ENCODE measurements at places on chromosomes 5 and 9. TPM values are rescaled to one million over a fixed set of nuclear protein-coding genes. Genes with fewer than 3 reads are reported as not detected.

GRCh38 chr5:132445640-132445923 lies 45.0 kb downstream of the IRF1 start:
- H3K36me3 ChIP-seq, result no peaks in the 10 kb centered on the region
- no peak overlapping the region for H3K4me3 ChIP-seq
- peaks cover 5% of the 10 kb centered on the region for H3K4me1 ChIP-seq
- no peaks in the 10 kb centered on the region for H3K27me3 ChIP-seq
- DNase-seq, result no peak

DNA sequence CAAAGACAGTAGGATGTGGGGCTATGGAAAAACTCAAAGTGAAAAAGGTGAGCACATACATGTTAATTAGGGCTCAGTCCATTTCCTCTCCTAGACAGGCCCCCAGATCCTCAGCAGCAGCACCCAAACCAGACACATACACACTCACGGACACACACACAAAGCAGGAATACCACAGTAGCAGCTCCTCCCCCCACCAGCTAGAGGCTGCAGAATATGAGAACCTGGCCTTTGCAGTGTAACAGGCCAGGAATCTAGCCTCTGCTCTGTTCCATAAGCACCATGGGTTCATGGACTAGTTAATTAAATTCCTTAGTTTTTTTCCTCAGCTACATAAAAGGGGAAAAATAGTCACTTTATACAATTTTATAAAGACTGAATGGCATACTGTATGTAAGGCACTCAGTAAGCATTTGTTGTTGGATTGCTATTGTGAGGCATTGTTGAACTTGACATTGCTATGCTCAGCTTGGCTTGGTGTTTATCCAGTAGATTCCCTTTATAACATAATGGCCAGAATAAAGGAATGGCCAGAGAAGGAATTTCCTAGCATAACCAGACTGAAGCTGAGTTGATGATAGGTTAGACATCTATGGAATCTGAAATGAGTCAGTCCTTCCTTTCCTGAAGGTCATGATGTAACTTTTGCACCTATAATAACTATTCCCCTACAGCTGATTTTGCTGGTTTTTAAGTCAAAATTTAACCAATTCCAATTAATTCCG lies 186.8 kb downstream of the SEMA5A start:
- DNase-seq, result peak; percentile 38
- no peak overlapping the region for H3K27ac ChIP-seq
- H3K4me3 ChIP-seq, result no peak overlapping the region
- no peaks in the 10 kb centered on the region for H3K27me3 ChIP-seq
- no peaks in the 10 kb centered on the region for H3K36me3 ChIP-seq

GRCh38 chr5:119537704-119538103 lies 85.4 kb downstream of the HSD17B4 start:
- no peak for DNase-seq
- H3K36me3 ChIP-seq, result no peaks in the 10 kb centered on the region
- no peak overlapping the region for H3K4me3 ChIP-seq
- H3K27me3 ChIP-seq, result no peaks in the 10 kb centered on the region

ECSCR gene
- total RNA-seq, result not detected

WDR38 gene
- not detected for total RNA-seq

DNA sequence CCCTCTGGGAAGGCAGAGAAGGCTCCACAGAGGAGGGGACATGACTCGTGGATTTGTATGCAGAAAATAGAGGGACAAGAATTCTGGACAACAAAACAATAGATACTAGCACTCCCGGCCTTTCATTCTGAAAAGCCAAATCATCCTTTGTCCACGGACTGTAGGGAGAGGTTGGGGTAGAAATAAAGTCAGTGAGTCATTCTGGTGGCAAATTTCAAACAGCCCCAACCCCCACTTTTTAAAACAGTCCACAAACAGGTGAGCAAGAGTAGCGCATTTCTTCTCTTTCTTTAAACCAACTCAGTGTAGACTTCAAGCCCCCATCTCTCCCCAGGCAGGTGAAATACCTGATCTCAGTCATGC lies 56.1 kb downstream of the PTPDC1 start:
- H3K36me3 ChIP-seq, result no peaks in the 10 kb centered on the region
- H3K4me1 ChIP-seq, result peaks cover 18% of the 10 kb centered on the region
- H3K4me3 ChIP-seq, result peak overlapping the region; percentile 20
- no peaks in the 10 kb centered on the region for H3K27me3 ChIP-seq

GRCh38 chr5:117077142-117077541 lies 502.5 kb upstream of the SEMA6A start:
- no peaks in the 10 kb centered on the region for H3K27me3 ChIP-seq
- peak; percentile 18 for DNase-seq
- H3K27ac ChIP-seq, result no peak overlapping the region
- H3K4me3 ChIP-seq, result no peak overlapping the region

DNA sequence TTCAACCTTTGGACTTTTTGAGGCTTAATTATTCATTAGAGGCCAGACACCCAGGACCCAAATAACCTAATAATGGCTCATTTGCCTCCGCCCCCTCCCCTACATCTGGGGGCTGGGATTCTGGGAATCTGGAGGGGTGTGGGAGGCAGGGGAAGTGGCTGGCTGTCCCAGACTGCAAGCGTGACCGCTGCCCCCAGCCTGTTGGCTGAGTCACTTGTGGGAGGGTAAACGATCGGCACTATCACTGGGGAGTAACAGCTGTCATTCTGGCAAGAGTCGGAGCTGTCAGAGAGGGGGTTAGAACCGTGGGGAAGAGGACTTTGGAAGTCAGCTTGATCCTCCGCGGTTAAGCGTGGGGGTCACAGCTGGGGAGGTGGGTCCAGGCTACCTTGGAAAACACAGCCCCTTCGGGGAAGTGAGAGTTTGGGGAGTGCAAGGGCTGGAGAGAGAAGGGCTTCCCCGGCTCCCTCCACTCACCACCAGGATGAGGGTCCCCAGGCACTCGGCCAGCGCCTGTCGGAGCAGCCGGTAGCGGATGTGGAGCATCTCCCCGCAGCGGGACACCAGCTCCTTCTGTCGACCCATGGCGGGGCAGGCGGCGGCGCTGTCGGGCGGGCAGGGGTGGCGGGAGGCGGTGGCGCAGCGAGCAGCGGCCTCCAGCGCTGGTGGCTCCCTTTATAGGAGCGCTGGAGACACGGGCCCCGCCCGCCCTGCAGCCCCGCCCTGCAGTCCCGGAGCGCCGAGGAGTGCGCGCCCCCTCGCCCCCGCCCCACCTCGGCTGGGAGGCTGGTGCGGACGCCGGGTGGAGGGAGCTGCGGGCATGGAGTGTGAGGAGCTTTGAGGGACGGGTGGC lies at the start of gene AQP3:
Gene AQP3 (minus strand): TSS at position 648 of the 853 bp plus-strand sequence. CDS start 63 bp downstream, at position 585.
- peak; percentile 58 for DNase-seq
- H3K36me3 ChIP-seq, result no peaks in the 10 kb centered on the region
- H3K4me3 ChIP-seq, result peak within 1 kb of the TSS; percentile 45
- H3K27me3 ChIP-seq, result peaks cover 2% of the 10 kb centered on the region

NMUR2 gene
- total RNA-seq, result not detected

GRCh38 chr9:86563350-86563749 lies 209.1 kb upstream of the TUT7 start:
- peak; percentile 26 for DNase-seq
- no peaks in the 10 kb centered on the region for H3K27me3 ChIP-seq
- H3K4me3 ChIP-seq, result no peak overlapping the region
- no peak overlapping the region for H3K27ac ChIP-seq
- H3K36me3 ChIP-seq, result no peaks in the 10 kb centered on the region

RORB gene
- 2.1 TPM for total RNA-seq

SAXO1 gene
- total RNA-seq, result 0.17 TPM

DNA sequence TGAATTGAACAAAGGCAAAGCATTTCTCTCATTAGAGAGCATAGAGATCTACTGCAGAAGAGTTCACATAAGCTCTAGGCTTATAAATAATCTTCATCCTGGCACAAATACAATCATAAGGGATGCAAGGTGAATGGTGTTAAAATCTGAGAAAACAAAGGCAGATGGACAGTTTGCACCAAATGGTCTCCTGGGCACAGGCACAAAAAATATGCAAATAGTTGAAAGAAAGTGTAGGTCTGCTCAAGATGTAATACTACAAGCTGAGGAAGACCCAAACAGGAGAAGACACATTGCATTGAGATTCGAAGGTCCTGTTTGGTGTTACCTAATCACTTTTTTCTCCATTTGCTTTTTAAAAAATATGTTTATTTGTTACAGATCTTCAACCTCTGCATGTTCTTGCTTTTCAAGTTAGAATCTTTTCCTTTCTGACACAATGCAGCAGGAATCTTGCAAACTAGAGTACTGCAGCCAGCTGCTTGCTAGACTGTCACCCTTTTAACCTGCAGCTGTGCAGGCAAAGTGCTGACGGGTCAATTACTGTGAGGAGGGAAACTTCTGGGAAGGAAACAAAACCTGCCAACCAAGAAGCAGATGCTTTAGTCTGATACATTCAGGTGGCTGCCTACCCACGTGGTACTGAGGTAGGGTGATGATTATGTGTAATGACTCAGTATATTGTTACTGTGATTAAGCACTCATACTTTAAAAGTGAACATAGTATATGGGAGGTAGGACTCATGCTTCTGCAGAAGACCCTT lies 1048.6 kb upstream of the SEMA6A start:
- H3K27me3 ChIP-seq, result no peaks in the 10 kb centered on the region
- H3K27ac ChIP-seq, result no peak overlapping the region
- DNase-seq, result no peak
- no peak overlapping the region for H3K4me3 ChIP-seq
- H3K36me3 ChIP-seq, result no peaks in the 10 kb centered on the region

PCDHB14 gene
- total RNA-seq, result 0.77 TPM

- peak; percentile 78 for DNase-seq
- H3K4me1 ChIP-seq, result peaks cover 5% of the 10 kb centered on the region
- H3K4me3 ChIP-seq, result no peak overlapping the region
Observed at GRCh38 chr9:108142504-108143201, 653.1 kb upstream of the KLF4 start.

DNA sequence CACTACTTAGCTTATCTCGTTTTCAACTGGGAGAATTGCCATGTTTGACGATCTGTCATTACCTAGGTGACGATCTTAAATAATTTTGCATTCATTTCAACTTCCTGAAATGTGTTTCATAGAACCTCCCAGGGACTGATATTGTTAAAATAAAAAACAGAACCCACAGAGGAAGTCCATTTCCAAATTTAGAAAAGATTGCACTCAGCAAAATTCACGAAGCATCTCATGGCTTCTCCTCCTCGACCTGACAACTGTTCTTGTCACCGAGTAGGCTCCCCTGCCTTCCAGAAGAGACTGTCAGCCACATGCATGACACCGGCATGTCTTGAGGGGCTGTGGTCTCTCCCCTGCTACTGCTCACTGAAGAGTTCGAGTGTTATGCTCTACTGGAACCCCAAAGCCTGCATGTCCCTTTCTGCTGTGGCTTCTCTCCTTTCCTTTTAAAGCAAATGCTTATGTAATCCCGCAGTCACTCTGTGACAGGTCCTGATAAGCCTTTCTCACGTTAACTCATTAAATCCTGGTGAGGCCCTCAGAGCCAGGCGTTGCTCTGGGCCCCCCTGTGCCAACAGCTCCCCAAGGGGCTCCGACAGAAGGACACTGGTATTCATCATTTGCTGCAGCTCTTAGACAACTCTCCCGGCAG lies 26.8 kb upstream of the ANKRD33B start:
- no peak for DNase-seq
- no peak overlapping the region for H3K27ac ChIP-seq
- H3K27me3 ChIP-seq, result no peaks in the 10 kb centered on the region
- peaks cover 2% of the 10 kb centered on the region for H3K4me1 ChIP-seq
- no peaks in the 10 kb centered on the region for H3K36me3 ChIP-seq

TCERG1 gene
- total RNA-seq, result 21.3 TPM

DNA sequence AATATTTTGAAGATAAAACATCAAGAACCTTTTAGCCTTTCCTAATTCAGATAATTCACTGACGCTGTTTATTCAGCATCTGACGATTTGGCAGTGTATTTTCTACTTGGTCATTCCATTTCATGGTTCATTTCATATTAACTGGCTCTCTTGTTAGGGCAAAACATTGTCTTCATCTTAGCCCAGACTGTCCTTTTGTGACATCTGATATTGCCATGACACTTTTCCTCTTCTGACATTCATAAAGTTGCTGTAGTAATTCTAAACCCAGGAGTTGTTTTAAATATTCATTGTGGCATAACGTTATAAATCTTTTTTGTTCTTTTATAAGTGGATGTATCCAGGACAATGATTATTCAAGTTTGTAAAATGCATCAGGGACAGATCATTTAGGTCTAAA lies 1.8 kb downstream of the SCAMP1 start:
- H3K4me1 ChIP-seq, result peaks cover 3% of the 10 kb centered on the region
- peak overlapping the region; percentile 75 for H3K4me3 ChIP-seq
- H3K27me3 ChIP-seq, result no peaks in the 10 kb centered on the region
- DNase-seq, result no peak
- H3K36me3 ChIP-seq, result no peaks in the 10 kb centered on the region
- no peak overlapping the region for H3K27ac ChIP-seq

DNA sequence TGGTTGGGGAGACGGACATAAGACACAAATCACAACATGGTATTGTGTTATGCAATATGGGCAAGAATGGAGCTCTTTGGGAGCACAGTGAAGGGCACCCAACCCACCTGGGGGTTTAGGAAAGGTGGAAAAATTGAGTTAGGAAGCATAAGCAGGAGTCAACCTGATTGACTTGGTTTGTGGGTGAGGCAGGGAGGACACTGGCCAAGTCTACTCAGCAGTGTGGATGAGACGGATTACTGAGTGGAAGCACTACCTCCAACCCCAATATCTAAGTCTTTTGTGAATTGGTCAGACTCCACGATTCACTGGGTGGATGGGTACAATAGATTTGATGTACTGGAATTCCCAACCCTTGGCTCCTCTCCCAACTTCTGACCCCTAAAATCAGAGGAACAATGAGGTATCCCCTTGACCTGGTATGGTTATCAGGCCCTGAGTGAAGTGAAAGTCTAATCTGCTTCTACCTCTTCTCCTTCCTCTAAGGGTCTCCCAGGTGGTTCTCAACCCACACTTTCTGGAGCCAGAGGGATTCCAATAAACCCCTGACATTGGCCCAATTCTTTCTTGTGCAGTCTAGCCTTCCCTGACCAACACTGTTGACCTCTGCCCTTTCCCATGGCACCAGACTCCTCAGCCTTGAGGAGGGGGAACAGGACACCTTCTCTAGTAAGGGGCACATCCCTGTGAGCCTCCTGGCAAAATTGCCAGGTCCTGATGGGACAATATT lies 5.2 kb downstream of the EGR1 start:
- no peak overlapping the region for H3K4me3 ChIP-seq
- H3K36me3 ChIP-seq, result peaks cover 9% of the 10 kb centered on the region
- no peaks in the 10 kb centered on the region for H3K4me1 ChIP-seq
- no peak overlapping the region for H3K27ac ChIP-seq
- no peaks in the 10 kb centered on the region for H3K27me3 ChIP-seq
- DNase-seq, result peak; percentile 82

- no peaks in the 10 kb centered on the region for H3K27me3 ChIP-seq
- no peaks in the 10 kb centered on the region for H3K4me1 ChIP-seq
- no peak overlapping the region for H3K4me3 ChIP-seq
- H3K27ac ChIP-seq, result no peak overlapping the region
- DNase-seq, result no peak
Observed at GRCh38 chr5:166062719-166063118, 2228.7 kb upstream of the WWC1 start.
